GOT3 (cell line): ENCODE measurements at places on chromosomes 6 and 20.

DNA sequence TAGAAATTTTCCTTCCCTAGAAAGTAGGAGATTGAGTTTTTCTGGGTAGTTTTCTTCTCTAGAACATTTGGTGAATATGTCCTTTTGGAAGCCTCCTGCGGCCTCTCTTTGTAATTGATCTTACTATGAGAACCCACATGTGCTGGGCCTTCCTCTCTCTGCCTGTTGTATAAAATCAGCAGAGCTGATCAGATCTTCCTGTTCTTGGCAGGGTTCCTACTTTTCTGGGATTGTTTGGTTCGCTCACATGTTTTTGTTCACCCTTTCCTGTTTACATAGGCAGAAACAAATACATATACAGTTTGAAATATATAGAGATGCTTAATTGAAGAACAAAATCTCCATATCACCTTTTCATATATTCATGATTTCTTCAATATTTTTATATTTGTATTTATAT, 57.8 kb downstream of the IL22RA2 start:
- DNase-seq = no peak

- no peak for DNase-seq
Measured at GRCh38 chr6:99471638-99472037, 43.6 kb downstream of the USP45 start.

DNA sequence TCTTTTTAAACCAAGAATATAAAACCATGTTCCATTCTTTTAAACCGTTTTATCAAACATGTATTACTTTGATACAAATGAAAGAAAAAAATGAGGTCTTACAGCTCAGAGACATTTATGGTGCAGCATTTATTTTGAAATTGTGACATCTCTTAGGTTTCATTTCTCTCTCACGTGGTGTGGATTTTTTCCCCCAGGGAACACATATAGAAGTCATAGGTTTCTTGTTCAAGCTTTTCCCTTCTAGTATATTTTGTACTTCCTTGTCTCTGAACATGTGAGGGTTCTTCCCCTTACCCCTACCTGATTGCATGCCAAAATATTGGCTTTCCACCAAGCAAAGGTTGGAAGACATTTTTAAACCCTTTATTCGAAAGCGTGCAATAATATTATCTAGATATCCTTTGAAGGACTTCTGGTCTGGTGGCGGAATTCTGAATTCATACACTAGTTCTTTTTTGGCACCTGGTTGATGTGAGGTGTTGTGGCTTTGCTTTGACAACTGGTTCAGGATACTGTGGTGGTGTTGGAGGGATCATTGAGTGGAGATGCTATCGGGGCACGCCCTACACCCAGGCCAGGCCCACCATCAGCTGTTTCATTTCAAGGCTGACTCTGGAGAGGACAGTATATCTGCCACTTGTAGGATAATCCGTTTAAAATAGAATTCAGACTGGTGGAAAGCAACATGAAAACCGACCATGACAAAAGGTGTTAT, 5.6 kb upstream of the FAM50B start:
- DNase-seq = no peak

DNA sequence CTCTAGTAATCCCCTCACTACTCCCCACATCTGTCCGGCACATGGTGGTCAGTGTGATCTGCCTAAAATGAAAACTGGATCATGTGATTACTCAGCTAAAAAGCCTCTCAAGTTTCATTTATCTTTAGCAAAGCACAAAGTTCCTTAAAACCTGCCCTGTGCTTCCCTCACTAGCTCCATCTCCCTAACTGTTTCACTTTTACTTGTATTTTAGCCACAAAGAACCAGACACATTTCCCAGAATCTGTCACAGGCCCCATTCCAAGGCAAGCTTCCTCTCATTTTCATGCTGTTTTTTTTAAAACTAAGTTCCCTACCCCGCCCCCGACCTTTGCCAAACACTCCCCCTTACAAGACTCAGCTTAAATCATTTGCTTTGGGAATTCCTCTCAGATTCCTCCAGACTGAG, 8.9 kb upstream of the IGF2R start:
- DNase-seq = no peak

DNA sequence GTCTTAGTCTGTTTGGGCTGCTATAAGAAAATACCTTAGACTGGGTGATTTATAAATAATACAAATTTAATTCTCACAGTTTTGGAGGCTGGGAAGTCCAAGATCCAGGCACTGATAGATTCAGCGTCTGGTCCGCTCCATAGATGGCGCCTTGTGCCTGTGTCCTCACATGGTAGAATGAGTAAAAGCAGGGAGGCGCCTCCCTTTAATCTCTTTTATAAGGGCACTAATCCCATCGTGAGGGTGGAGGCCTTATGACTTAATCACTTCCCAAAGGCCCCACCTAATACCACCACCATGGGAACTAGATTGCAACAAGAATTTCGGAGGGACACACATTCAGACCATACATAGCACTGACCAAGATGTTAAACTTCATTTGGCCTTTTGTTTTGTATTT, 91.2 kb upstream of the TMEM181 start:
- no peak for DNase-seq

- no peak for DNase-seq
Measured at GRCh38 chr6:78062993-78063392, 410.2 kb downstream of the MEI4 start.

DNA sequence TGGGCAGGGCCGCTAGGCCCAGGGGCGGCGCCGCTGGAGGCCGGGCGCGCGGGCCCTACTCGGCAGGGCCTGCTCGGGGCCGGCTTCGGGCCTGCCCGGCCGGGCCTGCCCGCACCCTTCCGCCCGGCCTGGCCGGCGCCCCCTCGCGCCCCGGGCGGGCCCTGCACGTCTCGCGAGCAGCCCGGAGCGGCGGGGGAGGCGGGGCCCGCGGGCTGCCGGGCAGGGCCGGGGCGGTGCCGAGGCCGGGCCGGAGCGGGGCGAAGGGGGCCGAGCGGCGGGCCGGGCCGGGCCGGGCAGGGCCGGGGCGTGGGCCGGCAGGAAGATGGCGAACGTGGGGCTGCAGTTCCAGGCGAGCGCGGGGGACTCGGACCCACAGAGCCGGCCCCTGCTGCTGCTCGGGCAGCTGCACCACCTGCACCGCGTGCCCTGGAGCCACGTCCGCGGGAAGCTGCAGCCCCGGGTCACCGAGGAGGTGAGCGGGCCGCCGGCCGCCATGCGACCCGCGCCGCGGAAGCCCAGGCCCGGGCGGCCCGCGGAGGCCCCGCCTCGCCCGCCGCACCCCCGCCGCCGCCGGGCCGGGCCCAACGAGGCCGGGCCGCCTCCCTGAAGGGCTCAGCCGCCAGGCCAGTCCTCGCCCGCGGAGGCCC, at the start of gene NPEPL1:
Gene NPEPL1 (plus strand): TSS at position 222 of the 647 bp plus-strand sequence. CDS start 101 bp downstream, at position 323.
- DNase-seq = no peak

- DNase-seq = no peak
Measured at GRCh38 chr6:13172291-13172690, 156.0 kb downstream of the TBC1D7 start.

GRCh38 chr6:24743944-24744335, 25.0 kb upstream of the C6orf62 start:
- no peak for DNase-seq

DNA sequence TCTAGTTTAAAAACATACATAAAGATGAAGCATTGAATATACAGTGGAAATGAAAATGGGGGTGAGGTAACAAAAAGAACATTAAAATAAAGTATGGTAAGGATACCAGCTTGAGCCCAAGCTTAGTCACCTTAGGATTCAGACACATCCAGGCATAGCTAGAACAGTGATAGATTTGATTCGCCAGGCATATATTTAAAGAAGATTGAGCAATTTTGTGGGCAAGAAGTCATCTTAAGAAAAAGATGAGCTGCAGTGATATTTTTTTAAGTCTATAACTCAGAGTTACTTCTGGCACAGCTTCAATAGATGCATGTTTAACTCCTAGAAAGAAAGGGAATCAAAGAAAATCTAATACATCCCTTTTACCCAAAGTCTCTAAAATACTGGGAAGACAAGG, 97.9 kb downstream of the BMP5 start:
- no peak for DNase-seq

- DNase-seq = no peak
Measured at GRCh38 chr6:149306967-149307366, 10.5 kb upstream of the TAB2 start.

DNA sequence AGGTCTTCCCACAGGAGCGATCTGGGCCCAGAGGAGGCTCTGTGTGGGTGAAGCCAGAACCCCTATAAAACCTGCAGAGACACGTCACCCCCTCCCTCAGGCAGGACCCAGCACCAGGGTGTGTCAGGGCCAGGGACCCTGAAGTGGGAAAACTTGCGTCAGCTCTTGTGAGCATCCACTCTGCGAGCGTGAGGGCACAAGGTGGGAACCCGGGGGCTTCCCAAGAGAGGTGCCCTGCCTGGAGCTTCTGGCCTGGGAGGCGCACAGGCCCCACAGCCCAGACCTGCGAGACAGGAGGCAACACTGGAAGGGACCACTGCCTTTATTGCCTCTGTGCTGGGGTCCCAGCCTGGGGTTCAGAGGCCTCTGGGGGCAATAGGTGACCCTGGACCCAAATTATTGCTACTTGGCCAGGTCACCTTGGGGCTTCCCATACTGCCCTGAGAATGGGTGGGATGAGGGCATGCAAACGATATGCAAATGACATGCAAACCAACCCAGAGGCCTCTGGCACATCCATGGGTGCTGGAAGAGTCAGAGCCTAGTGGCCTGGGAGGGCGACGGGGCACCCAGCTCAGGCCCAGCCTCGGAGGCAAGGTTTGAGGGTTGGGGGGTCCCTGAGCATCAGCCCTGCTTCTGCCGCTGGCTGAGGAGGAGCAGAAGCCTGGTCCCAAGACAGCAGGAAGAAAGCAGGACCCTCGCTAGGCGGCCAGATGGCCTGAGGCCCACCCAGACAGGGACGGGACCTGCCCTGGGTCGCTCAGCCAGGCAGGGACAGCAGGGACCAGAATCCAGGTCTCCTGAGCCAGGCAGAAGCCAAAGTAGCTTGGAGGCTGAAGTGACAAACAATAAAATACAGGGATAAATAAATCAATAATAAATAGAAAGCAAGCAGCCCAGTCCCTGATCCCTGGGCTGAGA, 5.1 kb upstream of the C20orf144 start:
- DNase-seq = no peak
